ENCODE measurements at places on chromosomes 7 and 10.
A peak's percentile ranks its signal among the peaks of the same experiment; 100 is the strongest.

GRCh38 chr7:83947260-83947659 is 247.3 kb downstream of the SEMA3A start:
- no peak for DNase-seq

GRCh38 chr10:89393898-89394297 is 1.5 kb downstream of the IFIT1 start:
- DNase-seq = no peak

DNA sequence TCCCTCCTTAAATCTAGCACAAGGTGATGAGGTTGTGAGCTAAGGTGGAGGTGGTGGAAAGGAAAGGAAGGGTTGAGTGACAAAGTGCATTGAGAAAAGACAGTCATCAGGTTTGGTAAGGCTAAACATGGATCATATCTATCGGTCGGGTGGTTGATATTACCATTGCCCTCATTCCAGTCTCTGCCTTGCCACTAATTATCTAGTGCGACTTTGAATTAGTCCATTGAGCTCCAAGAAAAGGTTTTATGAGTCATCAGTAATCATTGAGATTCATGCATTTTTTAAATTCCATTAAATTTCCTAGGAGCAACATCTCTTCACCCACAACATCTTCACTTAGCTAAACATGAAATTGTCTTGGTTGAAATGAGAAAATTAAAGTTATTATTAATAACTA is 68.9 kb upstream of the FRMD4A start:
- no peak for DNase-seq

- DNase-seq = no peak
Observed at GRCh38 chr10:10364902-10365301, 652.8 kb upstream of the CELF2 start.

DNA sequence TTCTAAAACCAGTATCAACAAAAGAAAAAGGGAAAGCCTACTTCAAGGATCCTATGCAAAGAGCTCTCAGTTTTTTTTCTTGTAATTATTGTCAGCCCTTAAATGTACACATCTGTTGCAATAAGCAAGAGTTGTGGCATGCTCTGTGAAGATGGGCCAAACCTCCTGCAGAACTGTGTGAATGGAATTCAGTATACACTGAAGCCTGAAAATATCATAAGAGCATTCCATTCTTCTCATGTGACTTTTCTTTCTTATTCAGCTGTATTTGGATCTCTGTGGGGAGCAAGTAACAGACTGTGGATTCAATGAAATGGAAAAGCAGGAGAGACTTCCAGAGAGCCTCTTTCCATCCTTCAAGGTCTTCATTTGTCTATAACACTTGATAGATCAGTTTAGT is 130.7 kb downstream of the SAMD9 start:
- peak; percentile 19 for DNase-seq

- DNase-seq = no peak
Observed at GRCh38 chr10:48556065-48556464, 48.8 kb downstream of the ARHGAP22 start.

GRCh38 chr7:22853674-22854157 is 31.1 kb upstream of the TOMM7 start:
- no peak for DNase-seq

DNA sequence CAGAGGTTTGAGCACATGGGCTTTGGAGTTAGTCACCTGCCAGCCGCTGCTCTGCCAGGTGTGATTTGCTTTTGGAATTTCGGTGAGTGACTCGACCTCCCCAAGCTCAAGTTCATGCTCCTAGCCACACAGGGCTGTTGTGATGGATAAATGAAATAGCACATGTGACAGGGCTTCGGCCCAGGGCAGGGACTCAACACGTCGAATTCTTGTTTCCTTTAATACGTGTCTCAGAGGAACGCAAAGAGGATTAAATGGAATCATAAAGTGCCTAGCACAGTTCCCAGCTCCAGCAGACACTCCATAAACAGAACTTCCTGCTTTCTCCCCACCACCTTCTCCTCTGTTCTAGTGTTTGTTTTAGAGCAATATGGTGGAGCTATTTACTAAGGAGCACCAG is 88.3 kb upstream of the CHST15 start:
- no peak for DNase-seq

GRCh38 chr10:51052163-51052562 is 22.1 kb upstream of the PRKG1 start:
- no peak for DNase-seq
